Skeletal muscle cell (primary cell): ENCODE measurements at places on chromosomes 3 and 15.

GRCh38 chr15:58212909-58213526 is 74.8 kb downstream of the AQP9 start:
- no peak for DNase-seq

GRCh38 chr3:127172781-127173515 is 20.0 kb upstream of the PRR23E start:
- DNase-seq = peak; percentile 31

GRCh38 chr3:10334459-10334858 is 13.5 kb upstream of the SEC13 start:
- no peak for DNase-seq

DNA sequence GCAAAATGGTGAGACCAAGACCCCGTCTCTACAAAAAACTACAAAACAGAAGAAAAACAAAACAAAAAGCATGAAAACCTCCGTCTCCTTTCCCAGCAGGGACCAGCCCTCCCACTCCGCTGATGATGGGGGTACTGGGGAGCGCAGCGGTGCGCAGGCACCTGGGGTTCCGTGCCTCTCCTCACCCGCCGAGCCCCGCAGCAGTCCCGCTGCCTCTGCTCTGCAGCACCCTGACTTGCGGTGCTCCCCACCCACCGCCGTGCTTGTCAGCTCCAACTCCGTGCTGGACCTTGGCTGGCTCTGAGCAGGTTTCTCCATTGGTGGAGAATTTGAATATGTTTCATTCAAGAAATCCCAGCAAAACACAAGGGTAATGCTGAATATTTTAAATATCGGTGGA is 46.7 kb upstream of the ATP10A start:
- DNase-seq = no peak

DNA sequence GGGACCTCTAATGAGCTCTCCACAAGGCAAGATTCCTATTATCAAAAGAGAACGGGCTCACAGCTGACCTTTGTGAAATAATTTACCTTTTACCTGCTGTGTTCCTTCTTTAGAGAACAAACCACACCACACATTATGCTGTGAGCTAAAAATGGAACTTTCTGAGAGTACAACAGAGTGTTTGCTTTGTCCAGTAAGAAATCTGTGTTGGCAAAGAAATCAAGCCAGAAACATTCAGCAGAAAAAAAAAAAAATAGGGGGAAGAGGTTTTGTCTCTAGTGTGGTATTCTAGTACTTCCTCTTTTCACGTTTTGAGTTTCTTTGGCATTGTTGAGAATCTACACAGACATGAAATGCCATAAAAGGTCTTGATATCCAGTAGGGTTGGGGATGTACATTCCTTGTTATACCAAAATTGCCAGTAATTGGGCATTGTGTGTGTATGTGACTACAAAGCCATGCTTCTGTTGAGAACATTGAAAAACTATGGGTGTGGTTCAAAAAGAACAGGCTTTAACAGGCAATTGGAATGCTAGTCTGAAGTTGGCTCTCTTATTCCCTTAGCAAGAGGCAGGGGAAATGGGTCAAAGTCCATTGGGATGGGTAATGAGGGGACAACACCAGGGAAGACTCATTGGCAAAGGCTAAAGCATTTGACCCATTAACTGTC is 273.5 kb downstream of the NEK10 start:
- no peak for DNase-seq

DNA sequence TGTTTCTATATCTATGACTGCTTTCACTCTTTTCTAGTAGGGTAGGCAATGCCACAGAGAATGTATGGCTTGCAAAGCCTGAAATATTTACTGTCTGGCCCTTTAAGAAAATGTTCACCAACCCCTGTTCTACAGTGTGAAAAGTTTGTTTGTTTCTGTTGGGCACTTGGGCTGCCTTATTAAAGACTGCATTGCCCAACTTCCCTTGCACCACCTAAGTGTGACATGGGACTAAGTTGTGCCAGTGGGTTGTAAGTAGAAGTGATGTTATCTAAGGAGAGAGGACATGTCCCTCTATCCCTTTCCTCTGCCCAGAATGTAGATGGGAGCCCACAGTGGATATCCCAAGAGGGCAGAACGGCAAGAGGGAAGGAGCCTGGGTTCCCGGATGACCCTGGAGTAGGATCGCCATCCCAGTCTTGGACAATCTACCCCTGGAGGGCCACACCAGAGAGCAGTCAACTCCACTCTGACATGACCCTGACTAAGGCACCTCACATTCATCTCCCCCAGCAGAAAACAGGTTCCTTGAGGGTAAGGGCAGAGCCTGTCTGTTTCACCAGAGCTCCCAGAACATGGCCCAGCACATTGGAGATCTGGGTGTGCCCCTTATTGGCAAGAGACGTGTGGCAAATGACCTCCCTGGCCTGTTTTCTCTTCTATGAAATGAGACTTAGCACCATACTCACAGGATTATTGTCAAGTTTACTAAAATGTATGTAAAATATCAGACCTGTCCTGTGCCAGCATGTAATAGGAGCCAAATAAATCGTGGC is 138.8 kb downstream of the SMAD6 start:
- no peak for DNase-seq

- no peak for DNase-seq
These were observed 924 bp upstream of the SIN3A start for GRCh38 chr15:75452364-75452864.

- no peak for DNase-seq
These were observed 40.4 kb upstream of the IQSEC1 start for GRCh38 chr3:13113346-13114330.
